ENCODE measurements at places on chromosomes 13 and 19. TPM values are rescaled to one million over a fixed set of nuclear protein-coding genes. Genes with fewer than 3 reads are reported as not detected.

Gene BORCS8
- 15.4 TPM for total RNA-seq

Gene ZNF575
- not detected for total RNA-seq

Gene FPR2
- total RNA-seq = 0.79 TPM

Gene ZFP30
- 5.8 TPM for total RNA-seq

Gene PABPC3
- total RNA-seq = 0.22 TPM

Gene NXNL1
- not detected for total RNA-seq

Gene CYP4F2
- not detected for total RNA-seq

Gene HSD17B14
- 0.83 TPM for total RNA-seq

Gene ING1
- 6.3 TPM for total RNA-seq

Gene LINGO3
- total RNA-seq = not detected

Gene FCER2
- not detected for total RNA-seq

Gene SIGLEC9
- total RNA-seq = 4.4 TPM

Gene UBL3
- 47.1 TPM for total RNA-seq

Gene ZNF580
- total RNA-seq = 19.1 TPM

Gene WIZ
- total RNA-seq = 28.4 TPM

Gene ZNF571
- 0.95 TPM for total RNA-seq

Gene CEACAM16
- not detected for total RNA-seq

Gene CCDC194
- total RNA-seq = not detected

Gene ZNF780B
- total RNA-seq = 5.9 TPM

Gene MUC16
- 0.08 TPM for total RNA-seq

Gene ONECUT3
- total RNA-seq = not detected

Gene CRX
- not detected for total RNA-seq

Gene CYP2F1
- 0.19 TPM for total RNA-seq

Gene BCL3
- total RNA-seq = 88.9 TPM

Gene RGS9BP
- 0.26 TPM for total RNA-seq

Gene NEK3
- 4.1 TPM for total RNA-seq

Gene SERTM1
- not detected for total RNA-seq

Gene PLPP2
- total RNA-seq = 12.1 TPM

Gene FGF9
- total RNA-seq = not detected

Gene SHANK1
- 0.06 TPM for total RNA-seq

Gene MARK4
- 11.6 TPM for total RNA-seq

Gene ZNF45
- 5.0 TPM for total RNA-seq

Gene ZNF570
- 6.4 TPM for total RNA-seq

Gene SPC24
- total RNA-seq = 2.9 TPM

Gene GRIN2D
- total RNA-seq = 0.09 TPM

Gene SEMA6B
- 2.7 TPM for total RNA-seq

Gene GGN
- 0.15 TPM for total RNA-seq

Gene KIRREL2
- total RNA-seq = 0.57 TPM

Gene DUS3L
- 45.8 TPM for total RNA-seq

Gene ZNF345
- total RNA-seq = 0.87 TPM

Gene CNFN
- total RNA-seq = 623 TPM

Gene FFAR3
- total RNA-seq = not detected

Gene FXYD7
- not detected for total RNA-seq

Gene RNF225
- total RNA-seq = 6.3 TPM

Gene GGACT
- total RNA-seq = 1.7 TPM

Gene CELF5
- total RNA-seq = not detected

Gene ZNF317
- total RNA-seq = 13.5 TPM

Gene SULT2A1
- not detected for total RNA-seq

Gene ZNF560
- total RNA-seq = not detected

Gene NPHS1
- not detected for total RNA-seq

Gene SLC27A5
- total RNA-seq = 5.3 TPM

Gene ETV2
- not detected for total RNA-seq

Gene ZNF439
- 1.9 TPM for total RNA-seq

Gene KLHL1
- not detected for total RNA-seq

Gene PCDH9
- total RNA-seq = 0.13 TPM

Gene PPP2R1A
- 143 TPM for total RNA-seq

Gene ZNF426
- 19.9 TPM for total RNA-seq

Gene CGB3
- total RNA-seq = not detected

Gene ZNF701
- 5.8 TPM for total RNA-seq
